ENCODE measurements at places on chromosomes 12 and 14.

DNA sequence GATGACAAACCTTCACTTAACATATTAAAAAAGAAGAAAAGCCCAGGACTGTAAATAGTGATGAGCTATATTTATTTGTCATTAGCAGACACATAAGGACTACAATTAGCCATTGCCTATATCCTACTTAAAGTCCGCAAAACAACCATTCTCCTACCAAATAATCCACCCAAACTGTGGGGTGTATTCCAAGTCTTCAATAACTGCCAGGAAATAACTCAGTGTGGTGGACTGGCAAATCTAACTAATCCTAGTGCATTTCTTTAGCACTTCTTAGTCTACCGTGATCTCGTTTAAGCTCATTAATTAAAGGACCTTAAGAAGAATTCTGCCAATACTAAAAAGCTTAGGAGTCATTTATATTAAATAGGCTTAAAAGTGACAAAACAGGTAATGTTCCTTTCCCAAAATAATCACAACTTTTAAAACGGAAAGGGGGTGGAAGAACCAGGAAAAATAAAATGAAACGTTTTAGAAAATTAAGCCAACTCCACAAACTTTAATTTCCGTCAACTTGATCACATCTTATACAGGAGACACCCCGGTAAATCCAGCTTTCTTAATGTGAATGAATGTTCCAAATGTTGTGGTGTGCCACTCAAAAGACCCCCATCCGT is 1.8 kb downstream of the NOVA1 start:
- no peak for DNase-seq

GRCh38 chr12:27434673-27435565 is 11.6 kb upstream of the SMCO2 start:
- DNase-seq = peak; percentile 1

DNA sequence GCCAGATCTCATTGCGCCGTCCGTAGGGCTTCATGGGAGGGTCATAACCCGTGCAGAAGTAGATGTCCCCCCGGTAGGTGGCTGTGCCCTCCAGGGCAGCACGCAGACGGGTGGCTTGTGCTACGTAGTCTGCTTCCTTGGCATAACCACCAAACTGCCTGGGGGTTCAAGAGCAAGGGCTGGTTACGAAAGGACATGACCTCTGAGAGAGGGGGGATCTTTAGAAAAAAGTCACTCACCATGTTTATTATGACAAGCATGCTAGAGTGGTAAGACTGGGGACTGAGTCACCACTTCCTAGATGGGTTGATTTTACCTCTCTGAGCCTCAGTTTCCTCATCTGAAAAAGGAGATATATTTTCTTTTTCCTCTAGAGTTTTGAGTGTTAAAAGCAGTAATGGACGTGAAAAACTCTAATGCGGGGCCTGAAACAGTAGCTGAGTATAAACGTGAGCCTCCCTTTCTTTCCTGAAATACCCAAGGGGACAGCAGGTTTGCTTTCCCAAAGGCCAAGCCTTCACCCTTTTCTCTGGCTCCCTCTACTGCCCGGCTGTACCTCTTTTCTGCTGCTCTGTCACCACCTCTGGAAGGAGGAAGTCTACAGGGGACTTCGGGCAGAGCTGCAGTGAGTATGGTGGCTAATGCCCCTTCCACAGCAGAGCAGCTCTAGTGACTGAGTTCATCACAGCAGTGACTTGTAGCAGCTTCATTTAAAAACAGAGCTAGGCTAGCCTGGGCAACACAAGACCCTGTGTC is 23.5 kb upstream of the GPRC5D start:
- no peak for DNase-seq

DNA sequence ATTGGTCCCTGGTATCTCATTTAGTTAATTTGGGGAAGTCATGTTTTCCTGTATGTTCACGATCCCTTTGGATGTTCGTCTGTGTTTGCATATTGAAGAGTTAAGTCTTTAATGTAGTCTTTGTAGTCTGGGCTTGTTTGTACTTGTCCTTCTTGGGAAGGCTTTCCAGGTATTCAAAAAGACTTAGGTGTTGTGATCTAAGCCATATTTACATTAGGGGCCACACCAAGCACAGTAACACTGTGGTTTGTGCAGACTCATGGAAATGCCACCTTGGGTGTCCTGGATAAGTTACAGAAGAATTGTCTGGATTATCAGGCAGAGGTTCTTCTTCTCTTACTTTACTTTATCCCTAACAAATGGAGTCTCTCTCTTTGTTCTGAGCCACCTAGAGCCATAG is 380.3 kb downstream of the CCER1 start:
- no peak for DNase-seq

- no peak for DNase-seq
Measured at GRCh38 chr12:117097159-117097558, 2.1 kb downstream of the TESC start.

DNA sequence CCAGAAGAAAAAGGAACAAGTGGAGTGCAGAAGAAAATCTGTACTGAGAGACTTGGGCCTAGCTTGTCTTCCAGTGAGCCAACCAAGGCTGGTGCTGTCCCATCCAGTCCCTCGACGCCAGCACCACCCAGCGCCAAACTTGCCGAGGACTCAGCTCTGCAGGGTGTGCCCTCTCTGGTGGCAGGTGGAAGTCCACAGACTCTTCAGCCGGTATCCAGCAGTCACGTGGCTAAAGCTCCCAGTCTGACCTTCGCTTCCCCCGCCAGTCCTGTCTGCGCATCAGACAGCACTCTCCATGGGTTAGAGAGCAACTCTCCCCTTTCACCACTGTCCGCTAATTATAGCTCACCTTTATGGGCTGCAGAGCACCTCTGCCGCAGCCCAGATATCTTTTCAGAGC is 15.6 kb downstream of the CIPC start:
- no peak for DNase-seq

GRCh38 chr12:131865180-131865875 is 29.1 kb upstream of the ULK1 start:
- no peak for DNase-seq

- no peak for DNase-seq
Measured at GRCh38 chr12:107845980-107846659, 71.6 kb downstream of the ASCL4 start.

GRCh38 chr12:120720234-120720986 is 5.2 kb upstream of the ACADS start:
- peak; percentile 11 for DNase-seq

DNA sequence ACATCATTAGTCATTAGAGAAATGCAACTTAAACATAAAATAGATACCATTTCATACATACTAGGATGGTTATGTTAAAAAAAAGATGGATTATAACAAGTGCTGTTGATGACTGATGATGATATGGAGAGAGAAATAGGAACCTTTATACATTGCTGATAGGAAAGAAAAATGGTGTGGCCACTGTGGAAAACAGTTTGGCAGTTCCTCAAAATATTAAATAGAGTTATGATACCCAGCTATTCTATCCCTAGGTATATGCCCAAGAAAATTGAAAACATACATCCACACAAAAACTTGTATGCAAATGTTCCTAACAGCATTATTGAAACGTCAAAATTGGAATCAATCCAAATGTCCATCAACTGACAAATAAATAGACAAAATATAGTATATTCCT is 170.1 kb downstream of the ADAMTS20 start:
- DNase-seq = no peak

DNA sequence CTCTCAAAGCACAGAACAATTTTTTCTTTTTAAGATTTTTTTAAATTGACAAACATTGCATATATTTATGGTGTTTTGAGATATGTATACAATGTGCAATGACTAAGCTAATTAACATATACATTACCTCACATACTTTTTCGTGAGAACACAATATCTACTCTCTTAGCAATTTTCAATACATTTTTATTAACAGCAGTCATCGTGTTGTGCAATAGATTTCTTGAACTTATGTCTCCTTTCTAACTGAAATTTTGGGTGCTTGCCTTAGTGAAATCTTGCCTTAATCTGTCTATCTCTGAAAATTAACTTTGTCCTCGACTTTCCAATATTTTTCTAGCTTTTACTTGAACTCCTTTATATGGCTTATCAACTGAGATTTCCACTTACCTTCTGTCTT is 6.8 kb downstream of the OR10A7 start:
- DNase-seq = no peak

DNA sequence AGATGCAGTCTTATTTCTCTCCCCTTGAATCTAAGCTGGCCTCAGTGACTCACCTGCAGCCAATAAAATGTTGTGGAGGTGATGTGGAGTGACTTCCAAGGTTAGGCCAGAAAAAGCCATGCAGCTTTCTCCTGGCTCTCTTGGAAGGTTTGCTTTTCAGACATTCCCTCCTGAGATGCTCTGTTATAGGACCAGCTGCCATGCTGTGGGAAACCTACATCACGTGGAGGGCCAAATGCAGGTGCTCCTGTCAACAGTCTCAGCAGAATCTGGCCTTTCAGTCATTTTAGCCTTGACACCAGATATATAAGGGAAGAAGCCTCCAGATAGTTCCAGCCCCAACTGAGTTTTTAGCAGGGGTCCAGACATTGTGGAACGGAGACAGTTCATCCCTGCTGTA is 38.1 kb upstream of the DACT1 start:
- DNase-seq = no peak

GRCh38 chr12:1776170-1776921 is 44.0 kb upstream of the LRTM2 start:
- DNase-seq = peak; percentile 44

Data from kidney glomerular epithelial cell (primary cell).